ENCODE measurements at places on chromosomes 16 and 17.

DNA sequence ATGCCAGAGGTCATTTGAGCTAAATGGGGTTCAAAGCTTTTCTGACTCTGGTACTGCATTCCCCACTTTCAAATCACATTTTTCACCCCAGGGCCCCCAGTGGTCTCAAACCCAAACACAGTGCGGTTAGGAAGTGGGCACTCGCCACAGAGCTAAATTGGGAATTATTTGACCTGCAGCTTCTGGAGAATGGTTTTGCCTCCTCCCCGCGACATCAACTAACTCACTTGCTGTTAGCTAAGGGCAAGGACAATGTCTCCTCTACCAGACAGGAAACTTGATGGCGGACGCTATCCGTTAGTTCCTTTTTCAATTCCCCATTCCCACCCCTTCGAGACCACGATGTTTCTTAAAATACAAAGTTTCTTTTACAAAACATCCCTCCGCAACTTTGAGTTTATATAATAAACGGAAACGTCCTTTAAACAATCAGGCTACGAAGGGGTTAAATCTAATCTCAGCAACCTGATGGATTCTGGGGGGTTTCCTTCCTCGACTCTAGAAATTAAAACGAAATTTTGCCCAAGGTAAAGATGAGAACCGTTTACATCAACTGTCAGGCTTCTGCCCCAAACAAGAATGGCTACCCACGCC lies 500 bp upstream of the KAT7 start:
- no peak for DNase-seq

DNA sequence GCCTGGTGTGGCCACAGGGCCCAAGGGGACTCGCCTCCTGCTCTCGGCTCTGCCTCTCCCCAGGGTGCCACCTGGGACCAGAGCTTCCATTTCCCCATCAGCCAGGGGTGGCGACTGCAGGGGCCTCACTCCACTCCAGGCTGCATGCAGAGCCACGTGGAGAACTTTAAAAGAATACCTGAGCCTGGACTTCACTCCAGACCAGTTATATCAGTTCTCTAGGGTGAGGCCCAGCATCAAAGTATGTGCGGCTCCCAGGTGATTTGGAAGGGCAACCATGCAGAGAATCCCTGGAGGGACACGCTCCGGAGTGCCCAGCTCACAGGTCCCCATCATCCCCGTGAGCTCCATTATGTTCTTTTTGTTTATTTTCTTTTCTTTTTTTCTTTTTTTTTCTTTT lies 39.8 kb downstream of the KIAA0513 start:
- DNase-seq = no peak

- no peak for DNase-seq
These were observed 46.0 kb downstream of the HS3ST2 start for GRCh38 chr16:22859925-22860324.

GRCh38 chr17:30586818-30587595 lies 109.8 kb downstream of the GOSR1 start:
- DNase-seq = peak; percentile 83

GRCh38 chr17:81039854-81040758 lies 5.2 kb downstream of the BAIAP2 start:
- no peak for DNase-seq

GRCh38 chr17:76379646-76380376 lies 4.6 kb upstream of the SPHK1 start:
- no peak for DNase-seq

DNA sequence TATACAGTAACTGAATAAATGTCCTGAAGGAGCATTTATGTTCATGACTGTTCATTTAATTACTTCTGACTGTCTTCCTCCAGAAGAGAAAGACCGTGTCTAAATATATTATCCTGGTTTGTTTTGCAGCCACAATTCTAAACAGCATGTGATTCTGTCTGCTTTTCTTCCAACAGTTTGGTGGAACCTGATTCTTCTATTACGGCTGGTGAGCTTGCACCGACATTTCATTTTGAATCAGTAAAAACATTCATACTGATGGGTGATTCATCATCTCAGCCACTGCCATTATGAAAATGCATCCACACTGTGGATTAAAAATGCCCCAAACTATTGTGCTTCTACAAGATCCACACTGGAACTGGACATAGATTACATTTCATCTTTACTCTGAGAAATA lies 16.9 kb downstream of the KNOP1 start:
- DNase-seq = no peak

GRCh38 chr16:55379876-55380390 lies 55.9 kb downstream of the IRX6 start:
- no peak for DNase-seq

GRCh38 chr16:61829631-61830030 lies 206.6 kb downstream of the CDH8 start:
- DNase-seq = no peak

DNA sequence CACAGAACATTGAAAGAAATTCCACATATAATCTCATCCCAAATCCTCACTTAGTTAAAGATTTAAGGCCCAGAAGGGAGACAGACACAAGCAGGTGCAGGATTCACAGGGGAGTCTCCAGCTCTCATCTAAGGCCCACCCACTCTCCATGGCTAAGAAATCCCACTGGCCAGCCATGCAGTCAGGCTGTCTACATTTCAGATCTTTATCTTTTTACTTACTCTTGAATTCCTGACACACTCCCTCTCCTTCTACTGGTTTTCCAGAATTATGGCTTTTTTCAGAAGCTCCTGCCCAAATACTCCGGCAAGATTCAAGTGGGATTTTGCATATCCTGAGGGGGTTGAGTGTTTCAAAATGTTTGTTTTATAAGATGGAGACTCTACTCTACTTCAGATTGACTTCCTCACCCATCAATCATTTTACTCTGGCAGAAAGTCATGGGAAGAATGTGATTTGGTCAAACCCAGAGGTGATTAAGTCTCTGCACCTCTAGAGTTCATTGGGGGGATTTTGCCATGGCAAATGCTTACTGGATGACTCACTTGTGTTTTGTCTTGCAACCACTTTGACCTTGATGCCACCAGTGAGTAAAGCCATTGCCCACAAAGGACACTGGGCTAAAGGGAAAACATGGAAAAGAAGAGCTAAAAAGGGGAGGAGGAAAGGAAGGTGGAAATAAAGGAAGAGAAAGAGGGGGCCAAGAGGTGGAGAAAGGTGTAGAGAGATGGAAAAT lies 688.8 kb upstream of the SALL1 start:
- DNase-seq = peak; percentile 50

GRCh38 chr16:31710134-31710533 lies 163.5 kb upstream of the ZNF267 start:
- no peak for DNase-seq

DNA sequence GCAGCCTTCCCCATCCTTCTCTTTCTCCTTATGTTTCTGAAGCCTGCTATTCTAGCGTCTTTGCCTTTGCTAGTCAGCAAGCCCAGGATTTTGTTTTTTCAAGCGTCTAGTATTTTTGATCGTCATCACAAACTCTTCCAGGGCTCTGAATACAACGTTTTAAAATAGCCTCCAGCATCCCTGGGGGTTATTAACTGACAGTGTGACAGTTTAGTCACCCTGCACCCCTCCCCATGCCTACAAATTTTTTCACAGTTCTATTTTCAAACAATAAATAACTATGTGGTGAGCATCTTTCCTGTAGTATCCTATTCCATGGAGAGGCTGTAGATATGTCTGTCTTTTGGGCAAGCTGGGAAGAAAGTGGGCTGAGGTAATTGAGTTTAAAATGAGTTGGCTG lies 280.9 kb downstream of the MAP2K4 start:
- no peak for DNase-seq

GRCh38 chr17:1590029-1590746 lies 27.6 kb upstream of the PITPNA start:
- DNase-seq = peak; percentile 77

DNA sequence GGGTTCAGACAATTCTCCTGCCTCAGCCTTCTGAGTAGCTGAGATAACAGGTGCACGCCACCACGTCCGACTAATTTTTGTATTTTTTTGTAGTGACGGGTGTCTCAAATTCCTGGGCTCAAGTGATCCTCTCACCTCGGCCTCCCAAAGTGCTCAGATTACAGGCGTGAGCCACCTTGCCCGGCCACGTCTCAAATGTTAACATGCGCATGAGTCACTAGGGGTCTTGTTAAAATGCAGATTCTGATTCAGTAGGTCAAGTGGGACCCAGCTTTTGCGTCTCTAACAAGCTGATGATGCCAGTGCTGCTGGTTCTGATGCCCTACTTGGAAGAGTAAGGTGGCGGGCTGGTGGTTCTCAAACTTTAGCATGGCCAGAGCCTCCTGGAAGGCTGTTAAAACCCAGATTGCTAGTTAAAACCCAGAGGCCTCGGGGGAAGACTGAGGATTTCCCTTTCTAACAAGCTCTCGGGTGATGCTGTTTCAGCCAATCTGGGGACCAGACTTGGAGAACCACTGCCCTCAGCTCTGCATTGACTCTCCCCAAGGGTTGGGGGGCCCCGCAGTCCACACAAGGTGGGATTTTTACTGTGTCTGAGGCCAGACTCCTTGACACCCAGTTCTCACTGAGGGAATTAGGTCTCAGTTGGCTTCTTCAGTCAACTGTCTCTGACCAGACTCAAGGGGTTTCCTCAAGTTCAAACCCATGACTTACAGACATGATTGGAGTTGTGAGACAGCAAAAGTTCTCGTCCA lies 17.9 kb downstream of the SCNN1B start:
- DNase-seq = no peak

DNA sequence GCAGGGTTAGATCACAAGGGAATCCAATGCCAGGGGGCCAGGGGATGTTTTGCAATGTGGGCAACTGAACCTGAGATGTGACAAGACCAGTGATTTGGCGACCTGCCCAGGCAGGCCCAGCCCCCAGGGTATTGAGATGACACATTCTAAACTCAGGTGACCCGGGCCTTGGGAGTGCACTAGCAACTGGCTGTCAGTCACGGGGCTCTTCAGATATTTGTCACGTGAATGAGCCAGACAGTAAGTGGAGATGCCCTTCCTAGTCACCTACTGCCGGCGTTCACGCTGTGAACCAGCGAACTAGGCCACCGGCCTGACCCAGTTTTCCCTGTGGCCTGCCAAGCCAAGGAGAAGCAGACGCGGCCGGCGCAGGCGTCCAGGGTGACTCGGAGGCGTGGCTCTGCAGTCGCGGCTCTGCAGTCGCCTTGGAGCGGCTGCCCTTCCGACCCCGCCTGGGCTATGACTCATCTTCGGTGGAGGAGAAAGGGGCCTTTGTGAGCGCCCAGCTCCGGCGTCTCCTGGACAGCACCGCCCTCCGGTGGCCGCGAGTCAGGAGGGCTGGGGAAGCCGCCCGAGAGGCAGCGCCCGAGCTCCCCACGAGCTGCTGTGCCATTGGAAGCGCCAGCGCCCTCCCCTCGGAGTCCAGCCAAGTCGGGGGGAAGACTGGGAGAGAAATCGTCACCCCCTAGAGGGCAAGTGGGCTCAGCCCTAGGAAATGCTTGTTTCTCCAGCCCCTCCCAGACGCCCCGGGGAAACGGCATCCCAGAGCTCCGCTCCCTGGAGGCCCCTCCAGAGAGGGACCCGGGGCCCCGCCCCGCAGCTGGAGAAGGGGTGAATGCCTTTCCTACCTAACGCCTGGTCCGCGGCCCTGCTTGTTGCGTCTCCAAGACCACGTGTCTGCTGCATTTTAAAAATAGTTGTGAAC lies 38.8 kb downstream of the WSB1 start:
- peak; percentile 98 for DNase-seq

Measured in kidney capillary endothelial cell (primary cell).